ENCODE measurements at places on chromosomes 1 and 21.

- DNase-seq, result no peak
Measured at GRCh38 chr1:198047913-198048312, 108.9 kb upstream of the NEK7 start.

DNA sequence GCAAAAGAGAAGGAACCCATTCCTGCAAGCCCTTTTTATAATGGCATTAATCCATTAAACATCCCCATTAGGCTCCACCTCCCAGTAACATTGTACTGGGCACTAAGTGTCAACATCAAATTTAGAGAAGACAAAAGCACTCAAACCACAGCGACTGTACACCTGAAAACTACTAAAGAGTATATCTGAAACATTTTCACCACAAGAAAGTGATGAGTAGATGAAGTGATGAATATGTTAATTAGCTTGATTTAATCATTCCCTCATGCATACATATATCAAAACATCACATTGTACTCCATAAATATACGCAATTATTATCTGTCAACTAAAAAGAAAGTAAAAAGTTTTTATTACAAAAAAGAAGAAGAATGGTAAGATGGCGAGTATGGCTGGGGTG is 26.4 kb downstream of the ACP6 start:
- no peak for DNase-seq

DNA sequence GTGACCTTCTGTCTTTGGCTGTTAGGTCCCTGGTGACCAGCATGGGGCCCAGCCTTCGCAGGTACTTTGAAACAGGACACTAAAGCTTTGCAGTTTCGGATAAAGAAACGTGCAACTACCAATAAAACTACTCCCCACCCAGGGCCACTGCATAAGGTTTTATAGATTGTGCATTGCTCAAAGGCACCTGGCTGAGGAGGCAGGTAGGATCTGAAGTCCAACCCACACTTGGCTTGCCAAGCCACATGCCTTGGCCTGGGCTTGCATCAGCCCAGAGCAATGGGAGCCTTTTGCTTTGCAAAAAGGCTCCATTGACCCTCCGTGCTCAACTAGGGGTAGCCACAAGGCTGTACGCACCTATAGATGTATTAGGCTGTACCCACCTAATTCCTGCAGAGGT is 84.4 kb upstream of the SYT6 start:
- no peak for DNase-seq

DNA sequence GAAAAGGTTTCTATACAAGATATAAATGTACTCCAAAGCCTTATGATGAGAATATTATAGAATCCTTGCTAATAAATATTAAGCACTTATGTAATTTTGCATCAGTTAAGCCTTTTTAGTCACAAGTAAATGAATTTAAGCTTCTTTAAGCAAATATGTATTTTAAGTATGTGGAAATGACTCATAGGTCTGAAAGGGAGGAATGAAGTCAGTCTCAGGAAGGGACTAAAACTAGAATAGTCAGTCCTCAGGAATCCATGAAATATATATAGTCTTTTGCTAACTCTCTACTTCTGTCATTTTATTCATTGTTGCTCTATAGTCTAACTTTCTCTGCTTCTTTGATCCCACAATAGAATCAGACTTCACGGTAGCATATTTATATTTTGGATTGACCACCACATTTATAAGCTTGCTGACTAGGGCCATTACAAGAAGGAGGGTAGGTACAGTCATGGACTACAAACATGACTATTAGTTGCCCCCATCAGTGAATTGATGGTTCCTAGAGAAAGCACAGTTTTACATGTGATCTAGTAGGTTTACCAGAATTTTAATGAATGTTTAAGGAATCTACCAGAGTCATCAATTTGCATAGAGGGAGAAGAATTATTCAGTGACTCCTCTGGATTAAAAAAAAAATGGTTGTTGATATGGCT is 20.2 kb upstream of the RABGGTB start:
- DNase-seq, result no peak

- no peak for DNase-seq
Measured at GRCh38 chr1:235943581-235944114, 76.9 kb upstream of the LYST start.

DNA sequence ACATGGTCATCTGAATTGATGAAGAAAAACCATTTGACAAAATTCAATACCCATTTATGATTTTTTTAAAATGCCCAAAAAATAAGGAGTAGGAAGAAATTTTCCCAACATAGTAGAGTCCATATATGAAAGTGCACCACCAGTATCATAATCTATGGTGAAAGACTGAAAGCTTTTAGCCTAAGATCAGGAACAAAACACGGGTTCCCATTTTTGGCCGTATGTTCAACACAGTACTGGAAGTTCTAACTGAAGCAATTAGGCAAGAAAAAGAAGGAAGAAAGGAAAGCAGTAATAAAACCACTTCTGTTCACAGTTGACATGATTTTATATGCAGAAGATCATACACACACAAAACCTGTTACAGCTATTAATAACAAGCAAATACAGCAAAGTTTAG is 227.8 kb upstream of the RAB4A start:
- no peak for DNase-seq

DNA sequence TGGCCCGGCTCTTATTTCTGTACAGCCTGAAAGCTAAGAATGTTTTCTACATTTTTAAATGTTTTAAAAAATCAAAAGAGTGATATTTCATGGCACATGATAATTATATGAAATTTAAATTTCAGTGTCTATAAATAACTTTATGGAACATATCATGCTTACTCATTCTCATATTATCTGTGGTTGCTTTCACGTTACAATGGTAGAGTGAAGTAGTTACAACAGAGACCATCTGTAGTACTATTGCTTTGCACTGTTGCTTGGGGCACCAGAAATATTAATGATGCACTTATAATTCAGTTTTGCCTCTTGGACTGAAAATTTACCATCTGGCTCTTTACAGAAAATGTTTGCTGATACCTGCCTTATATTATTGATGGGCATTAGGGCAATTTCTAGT is 481.6 kb downstream of the PLPP3 start:
- no peak for DNase-seq

DNA sequence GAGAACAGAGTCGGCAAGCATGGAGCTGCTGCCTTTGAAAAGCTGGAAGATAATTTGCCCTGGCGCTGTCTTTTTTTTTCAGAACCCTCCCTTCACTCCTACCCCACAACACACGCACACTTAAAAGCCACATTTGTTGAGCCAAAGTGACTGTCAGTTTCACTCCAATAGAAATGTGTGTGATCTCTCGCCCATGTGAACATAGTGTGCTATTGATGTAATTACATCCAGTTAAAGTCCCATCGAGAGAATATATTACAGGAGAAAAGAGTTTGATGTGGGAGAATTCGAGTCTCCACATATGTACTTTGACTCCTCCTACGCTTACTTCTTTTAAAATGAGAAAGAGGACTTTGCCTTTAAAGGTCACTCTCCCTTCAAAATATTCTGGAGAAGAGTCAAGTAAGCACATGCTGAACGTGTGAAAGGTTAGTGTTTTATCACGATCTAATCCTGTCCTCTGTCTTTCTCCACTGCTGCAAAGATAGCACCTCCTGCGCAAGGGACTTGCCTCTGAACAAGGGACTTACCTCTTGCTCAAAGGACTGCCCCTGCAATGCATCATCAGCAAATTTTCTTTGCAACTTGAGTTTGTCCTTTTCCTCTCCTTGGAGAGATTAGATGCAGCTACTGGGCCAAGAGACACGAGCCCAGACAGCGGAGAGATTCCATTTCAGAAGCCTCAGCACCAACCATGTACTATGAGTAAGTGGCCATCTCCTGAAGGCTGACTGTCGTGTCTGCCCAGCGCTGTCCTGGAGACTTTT is 613.9 kb downstream of the PTPRU start:
- DNase-seq, result no peak

DNA sequence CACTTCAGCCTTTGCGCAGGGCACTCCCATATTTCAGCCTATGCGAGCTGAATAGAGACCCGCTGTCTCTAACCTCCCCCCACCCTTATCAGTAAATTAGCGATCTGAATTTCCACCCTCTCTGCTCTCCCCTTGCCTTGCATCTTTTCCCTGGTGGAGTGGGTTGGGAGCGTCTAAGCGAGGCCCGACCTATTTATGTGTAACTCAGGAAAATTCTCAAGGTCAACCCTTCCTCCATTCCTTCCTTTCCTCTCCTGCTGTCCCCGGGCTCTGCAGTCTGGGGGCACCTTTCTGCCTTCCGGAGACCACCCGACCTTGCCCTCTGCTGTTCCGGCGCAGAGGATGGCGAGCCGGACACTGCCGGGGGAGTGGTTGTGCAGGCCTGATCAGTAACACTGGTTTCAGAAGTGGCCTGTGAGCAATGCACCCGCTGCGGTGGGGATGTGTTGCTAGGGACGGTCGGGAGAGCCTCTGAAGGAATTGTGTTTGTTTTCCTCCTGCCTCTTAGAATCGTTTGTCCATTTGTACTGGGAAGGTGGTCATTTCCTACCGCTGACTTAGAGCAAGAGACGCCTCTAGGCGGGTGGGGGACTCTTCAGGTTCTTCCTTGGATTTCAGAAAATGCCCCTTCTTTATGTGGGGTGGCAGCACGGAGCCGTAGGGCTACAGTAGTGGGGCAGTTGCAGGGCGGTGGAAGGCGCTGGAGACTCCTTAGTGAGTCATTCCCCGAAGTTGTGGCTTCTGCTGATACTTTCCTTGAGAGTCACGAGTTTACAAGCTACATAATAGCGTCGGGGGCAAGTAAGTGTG is 513 bp downstream of the MGST3 start:
- peak; percentile 78 for DNase-seq

- DNase-seq, result no peak
Measured at GRCh38 chr1:207504438-207504837, 8.5 kb downstream of the CR1 start.

GRCh38 chr1:41679531-41679930 is 195.0 kb upstream of the EDN2 start:
- no peak for DNase-seq

- DNase-seq, result no peak
Measured at GRCh38 chr1:8201331-8201861, 116.5 kb upstream of the SLC45A1 start.

- no peak for DNase-seq
Measured at GRCh38 chr21:43867948-43868347, 2.9 kb downstream of the AGPAT3 start.

DNA sequence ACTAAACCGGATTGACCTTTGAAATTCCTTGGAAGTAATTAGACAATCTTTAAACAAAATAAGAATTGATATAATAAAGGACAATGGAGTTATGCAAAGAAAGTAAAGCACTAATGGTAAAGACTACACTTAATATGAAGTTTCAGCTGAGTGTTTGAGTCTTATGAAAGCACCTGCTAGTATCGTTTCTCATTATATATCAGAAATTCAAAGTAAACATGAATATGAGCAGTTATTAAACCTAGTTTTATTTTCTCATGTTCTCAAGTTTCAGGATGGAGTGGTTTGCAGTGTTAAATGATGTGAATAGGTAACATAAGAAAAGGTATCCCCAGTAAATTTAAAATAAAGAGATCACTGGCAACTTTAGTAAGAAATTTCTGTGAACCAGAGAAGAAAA is 188.6 kb downstream of the ZP4 start:
- no peak for DNase-seq

DNA sequence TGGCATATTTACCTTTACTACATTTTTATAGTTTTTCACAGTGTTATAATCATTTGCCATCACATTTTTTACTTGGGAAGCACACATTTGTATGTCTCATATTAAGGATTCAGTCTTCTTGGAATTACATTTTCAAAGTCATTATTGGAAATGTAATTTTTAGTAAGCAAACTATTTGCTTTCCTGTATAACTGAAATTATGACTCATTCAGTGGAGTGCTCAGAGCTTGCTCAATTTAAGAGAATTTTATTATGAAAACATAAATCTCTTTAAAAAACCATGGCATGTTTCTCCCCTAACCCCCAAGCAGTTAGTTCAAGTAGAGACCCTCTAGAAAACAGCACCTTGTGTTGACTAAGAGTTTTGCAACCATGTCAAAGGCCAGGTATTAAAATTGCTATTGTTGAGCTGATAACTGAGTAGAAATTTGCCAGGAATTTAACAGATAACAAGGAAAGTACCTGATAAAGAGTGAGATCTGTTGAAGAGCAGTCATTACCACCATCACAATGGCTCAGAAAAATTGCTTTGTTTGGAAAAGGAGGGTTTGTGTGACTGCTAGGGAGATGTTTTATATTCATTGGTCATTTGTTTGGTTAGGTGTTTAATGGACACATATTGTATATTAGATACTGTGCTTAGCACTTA is 105.9 kb downstream of the KCNK2 start:
- no peak for DNase-seq

GRCh38 chr1:227192163-227192562 is 126.1 kb downstream of the CDC42BPA start:
- no peak for DNase-seq

DNA sequence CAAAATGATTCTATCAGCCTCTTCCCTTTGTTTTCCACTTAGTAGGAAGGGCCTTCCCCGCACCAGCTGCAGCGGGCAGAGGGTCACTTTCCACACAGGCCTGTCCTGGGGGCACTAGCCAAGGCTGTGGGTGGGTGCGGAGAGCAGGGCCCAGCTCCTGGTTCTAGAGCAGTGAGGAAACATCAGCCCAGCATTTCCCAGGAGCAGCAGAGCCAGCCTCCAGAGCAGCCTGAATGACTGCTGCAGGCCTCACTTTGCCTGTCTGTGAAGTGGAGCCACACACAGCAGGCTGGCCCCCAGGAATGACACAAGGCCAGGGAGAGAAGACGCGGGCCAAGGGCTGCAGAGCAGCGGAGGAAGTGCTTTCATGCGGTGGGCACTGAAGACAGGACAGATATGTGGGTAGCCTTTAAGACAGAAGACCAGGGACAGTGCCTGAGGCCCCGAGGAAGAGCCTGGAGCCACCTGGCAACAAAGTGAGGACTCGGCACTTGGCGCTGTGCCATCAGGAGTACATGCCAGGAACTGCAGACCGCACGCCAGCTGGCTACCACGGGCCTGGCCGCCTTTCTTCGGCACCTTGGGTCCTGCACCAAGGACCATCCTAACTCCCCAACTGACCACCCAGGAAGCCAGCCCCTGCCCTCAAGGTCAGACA is 42.0 kb downstream of the ACOT7 start:
- DNase-seq, result no peak

DNA sequence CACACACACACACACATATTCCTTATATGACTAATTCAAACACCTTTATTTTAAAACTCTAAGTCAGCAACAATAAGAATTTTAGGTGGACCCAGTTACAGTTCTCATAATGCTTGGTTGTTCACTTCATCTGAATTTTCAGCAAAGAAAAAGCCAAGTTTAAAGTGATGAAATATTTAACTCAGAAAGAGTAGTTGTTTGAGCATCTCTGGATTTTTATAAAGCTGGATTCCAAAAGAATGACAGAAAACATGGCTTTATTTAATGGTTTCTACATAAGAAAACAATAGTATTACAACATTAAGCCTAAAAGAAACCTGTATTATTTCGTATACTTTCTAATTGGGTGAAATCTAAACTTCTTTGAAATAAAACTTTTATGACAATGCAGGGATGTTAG is 54.2 kb upstream of the ADAMTS5 start:
- no peak for DNase-seq

All from right atrium auricular region (tissue), 2 donors.